ENCODE measurements at places on chromosomes 11 and 22.
A peak's percentile ranks its signal among the peaks of the same experiment; 100 is the strongest.

- DNase-seq = no peak
Observed at GRCh38 chr22:27740202-27740748, 61.3 kb downstream of the MN1 start.

DNA sequence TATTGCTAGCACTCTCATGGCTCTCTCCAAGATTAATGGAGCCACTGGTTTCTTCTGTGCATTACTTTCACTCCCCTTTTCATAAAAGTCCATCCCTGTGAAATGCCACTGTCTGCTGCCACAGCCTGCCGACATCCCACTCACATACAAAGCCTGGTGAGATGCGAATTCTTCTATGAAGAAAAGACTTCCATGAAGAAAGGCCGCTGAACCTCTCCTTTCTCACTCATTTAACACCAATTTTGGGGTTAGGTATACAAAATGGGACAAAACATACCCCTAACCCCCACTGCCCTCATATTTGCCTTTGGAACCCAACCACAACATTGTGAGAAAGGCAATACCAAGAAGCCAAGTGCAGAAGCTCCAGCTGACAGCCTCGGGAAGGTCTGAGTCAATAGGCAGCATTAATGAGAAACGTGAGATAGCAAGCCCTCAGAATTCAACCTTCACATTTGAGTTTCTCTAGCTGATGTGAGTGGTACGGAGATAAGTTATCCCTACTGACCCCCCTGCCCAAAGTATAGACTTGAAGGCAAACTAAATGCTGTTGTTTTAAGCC lies 156.4 kb downstream of the ATG16L2 start:
- no peak for DNase-seq

- DNase-seq = peak; percentile 40
Observed at GRCh38 chr11:128302425-128303186, 284.8 kb downstream of the ETS1 start.

GRCh38 chr11:27381238-27381666 lies 18.2 kb upstream of the CCDC34 start:
- no peak for DNase-seq

GRCh38 chr11:118581057-118581456 lies 8.8 kb downstream of the ARCN1 start:
- no peak for DNase-seq

DNA sequence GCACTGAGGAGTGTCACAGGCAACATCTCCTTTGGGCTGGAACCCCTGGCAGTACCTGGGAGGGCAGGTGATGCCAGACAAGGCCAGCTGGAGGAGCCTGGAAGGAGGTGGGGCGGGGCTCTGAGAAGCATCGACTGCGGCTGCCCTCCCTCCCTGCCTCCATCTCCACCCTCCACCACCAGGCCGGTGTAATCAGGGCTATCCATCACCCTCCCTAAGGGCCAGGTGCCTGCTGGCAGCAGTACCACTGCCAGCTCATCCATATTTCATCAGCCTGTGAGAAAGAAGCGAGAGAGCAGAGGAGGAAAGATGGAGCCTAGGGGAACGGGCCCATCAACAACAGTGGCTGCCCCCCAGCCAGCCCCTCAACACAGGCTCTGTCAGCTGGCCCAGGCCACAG lies 51.4 kb upstream of the RASD2 start:
- DNase-seq = no peak

DNA sequence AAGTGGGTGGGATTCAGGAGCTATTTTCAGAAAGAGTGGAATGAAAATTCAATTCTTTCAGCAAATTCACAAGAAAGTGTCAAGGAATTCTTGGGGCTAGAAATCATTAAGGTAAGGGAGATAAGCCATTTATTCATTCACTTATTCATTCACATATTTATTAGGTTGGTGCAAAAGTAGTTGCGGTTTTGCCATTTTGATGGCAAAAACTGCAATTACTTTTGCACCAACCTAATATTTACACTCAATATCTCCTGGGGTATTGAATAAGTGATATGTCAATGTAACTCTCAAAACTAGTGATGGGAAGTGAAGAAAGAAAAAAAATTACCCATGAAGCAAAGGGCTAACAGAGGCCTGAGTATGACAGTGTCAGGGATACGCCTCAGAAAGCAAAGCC lies at the start of gene OR10W1:
OR10W1 (minus strand) TSS at position 119 of the 400 bp plus-strand sequence. CDS start 402 bp downstream, outside the sequence.
- DNase-seq = no peak

- DNase-seq = no peak
Observed at GRCh38 chr22:50078761-50079160, 6.5 kb downstream of the MLC1 start.

DNA sequence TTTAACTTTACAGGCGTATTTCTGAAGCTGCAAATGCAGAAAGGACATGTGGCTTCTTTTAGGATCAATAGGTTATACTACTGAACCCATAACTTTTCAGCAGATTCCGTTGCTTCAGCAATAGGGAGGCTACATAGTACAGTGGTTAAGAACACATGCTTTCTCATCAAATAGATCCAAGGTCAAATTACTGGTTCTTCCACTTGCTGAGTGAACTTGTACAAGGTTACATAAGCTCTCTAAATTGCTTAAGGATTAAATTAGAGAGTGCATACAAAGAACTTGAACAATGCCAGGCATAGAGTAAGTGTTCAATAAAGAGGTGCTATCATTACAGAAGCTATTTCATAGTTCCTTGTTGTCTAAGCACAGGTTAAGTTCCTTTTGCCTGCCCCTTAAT lies 129.6 kb downstream of the BARX2 start:
- DNase-seq = no peak

- no peak for DNase-seq
Observed at GRCh38 chr11:83778596-83778995, 492.4 kb upstream of the CCDC90B start.

Data from activated naive CD4-positive, alpha-beta T cell treated with anti-CD3 and anti-CD28 coated beads, Interleukin-2, amount 50 U/mL, for 16 hours (primary cell).